ENCODE measurements at places on chromosomes 7 and 10. TPM values are rescaled to one million over a fixed set of nuclear protein-coding genes. Genes with fewer than 3 reads are reported as not detected.

- peaks cover 19% of the 10 kb centered on the region for H3K36me3 ChIP-seq
- no peaks in the 10 kb centered on the region for H3K27me3 ChIP-seq
- peak overlapping the region; percentile 93 for H3K4me3 ChIP-seq
- no peak for DNase-seq
These were observed 1.0 kb downstream of the OSBPL3 start for GRCh38 chr7:24978843-24979469.

MAP3K8 gene
- total RNA-seq = 18.5 TPM

- H3K4me3 ChIP-seq = no peak overlapping the region
- peaks cover 4% of the 10 kb centered on the region for H3K36me3 ChIP-seq
- no peak overlapping the region for H3K27ac ChIP-seq
- H3K27me3 ChIP-seq = no peaks in the 10 kb centered on the region
These were observed 6.4 kb downstream of the CYP3A7 start for GRCh38 chr7:99728615-99729014.

DNA sequence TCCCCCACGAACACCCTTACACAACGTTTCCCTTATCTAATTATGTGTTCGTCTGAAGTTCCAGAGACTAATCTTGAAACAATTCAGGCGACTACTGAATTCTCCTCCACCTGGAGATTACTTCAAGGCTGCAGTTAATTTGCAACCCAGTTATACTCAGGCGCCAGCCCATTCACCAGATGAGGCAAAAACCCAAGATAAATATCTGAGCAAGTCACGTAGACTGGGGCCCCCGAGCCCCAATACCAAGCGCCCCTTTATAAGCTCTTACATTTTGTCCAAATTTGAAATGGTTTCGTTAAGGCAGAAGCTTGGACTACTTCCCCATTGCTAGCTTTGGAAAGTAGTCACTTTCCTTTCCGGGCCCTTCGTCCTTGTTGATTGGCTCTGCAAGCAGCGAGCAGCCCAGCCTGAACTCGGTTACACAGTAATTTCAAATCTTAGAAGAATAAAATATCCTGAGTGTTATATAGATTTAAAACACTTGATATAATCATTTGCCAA is 1.2 kb downstream of the TPK1 start:
- H3K4me3 ChIP-seq = peak overlapping the region; percentile 98
- H3K36me3 ChIP-seq = peaks cover 30% of the 10 kb centered on the region
- peaks cover 37% of the 10 kb centered on the region for H3K4me1 ChIP-seq
- peak overlapping the region; percentile 99 for H3K27ac ChIP-seq

NIPSNAP2 gene
- 47.2 TPM for total RNA-seq

- H3K27me3 ChIP-seq = no peaks in the 10 kb centered on the region
- H3K4me3 ChIP-seq = no peak overlapping the region
- H3K36me3 ChIP-seq = peaks cover 15% of the 10 kb centered on the region
- no peak for DNase-seq
- H3K27ac ChIP-seq = no peak overlapping the region
These were observed 19.4 kb downstream of the ITGB1 start for GRCh38 chr10:32938554-32939061.

DNA sequence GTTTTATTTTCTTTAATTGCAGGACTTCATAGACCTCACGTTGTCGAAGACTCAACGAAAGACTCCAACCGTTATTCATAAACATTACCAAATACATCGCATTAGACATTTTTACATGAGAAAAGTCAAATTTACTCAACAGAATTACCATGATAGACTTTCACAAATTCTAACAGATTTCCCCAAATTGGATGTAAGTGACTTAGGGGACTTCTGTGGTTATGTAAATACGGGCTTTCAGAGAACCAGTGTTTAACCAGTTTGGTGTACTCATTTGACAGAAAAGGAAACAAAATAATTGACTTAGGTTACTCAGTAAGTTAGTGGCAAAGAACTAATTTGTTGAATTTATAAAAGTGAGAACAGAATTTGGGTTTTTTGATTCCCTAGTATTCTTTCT is 4.2 kb downstream of the GTPBP4 start:
- no peak overlapping the region for H3K4me3 ChIP-seq
- H3K36me3 ChIP-seq = peaks cover 66% of the 10 kb centered on the region
- DNase-seq = no peak
- no peaks in the 10 kb centered on the region for H3K27me3 ChIP-seq
- peaks cover 25% of the 10 kb centered on the region for H3K4me1 ChIP-seq

DNA sequence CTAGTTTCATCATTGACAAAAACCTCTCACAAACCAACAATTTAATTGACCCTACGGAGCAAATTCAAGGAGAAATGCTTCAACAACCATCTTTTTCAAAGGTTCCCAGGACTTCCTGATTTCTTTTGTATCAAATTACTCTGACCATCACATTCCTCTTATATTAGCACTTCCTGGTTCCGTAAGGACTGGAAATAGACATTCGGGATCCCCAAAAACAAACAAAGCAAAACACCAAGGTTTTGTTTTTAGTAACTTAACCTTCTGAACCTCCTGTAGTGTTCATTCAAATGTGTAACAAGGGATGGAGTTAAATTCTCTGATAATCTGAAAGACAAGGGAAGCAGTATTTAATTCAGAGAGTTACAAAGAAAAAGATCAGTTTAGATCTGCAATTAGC is 387.6 kb upstream of the NRP1 start:
- H3K36me3 ChIP-seq = no peaks in the 10 kb centered on the region
- H3K4me3 ChIP-seq = no peak overlapping the region

DNA sequence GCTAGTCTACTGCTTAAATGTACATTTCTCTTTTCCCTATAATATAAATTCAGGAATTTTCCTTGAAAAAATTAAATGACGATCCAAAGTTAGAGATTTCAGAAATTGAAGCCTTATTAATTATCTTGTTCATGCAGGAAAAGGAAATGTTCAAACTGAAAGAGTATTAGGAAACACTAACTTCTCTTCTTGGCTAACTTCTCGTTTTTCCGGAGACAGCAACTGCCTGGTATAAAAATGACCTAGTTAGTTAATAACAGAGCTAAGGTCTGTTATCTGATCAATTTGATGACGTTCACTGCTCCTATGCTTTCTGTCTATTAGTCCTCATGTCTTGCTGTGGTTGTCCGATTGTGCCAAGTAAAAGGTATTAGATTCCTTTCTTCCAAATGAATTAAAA is 212.5 kb downstream of the DGKB start:
- no peaks in the 10 kb centered on the region for H3K27me3 ChIP-seq
- no peak overlapping the region for H3K4me3 ChIP-seq
- H3K27ac ChIP-seq = no peak overlapping the region
- DNase-seq = no peak
- no peaks in the 10 kb centered on the region for H3K36me3 ChIP-seq

DNA sequence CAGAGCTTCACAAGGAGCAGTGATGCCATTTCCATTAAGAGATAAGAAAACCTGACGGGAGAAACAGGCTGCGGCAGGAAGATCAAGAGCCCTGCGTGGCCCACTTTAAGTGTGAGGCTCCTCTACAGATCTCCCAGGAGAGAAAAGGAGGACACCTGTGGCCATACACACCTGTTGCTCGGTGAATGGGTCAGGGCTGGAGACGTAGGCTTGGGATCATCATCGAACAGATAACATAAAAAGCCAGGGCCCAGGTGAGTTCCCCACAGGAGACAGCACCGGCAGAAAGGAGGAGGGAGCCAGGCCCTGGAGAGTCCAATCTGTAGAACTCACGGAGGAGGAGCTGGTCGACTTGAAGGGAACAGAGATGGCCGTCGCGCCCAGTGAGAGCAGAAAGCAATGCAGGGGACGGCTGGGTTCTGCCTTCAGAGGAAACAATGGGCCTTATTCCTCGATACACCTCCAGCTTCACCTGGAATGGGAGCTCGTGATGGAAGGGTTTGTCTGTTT is 556.8 kb downstream of the DNAJB6 start:
- no peak for DNase-seq
- no peaks in the 10 kb centered on the region for H3K27me3 ChIP-seq
- H3K27ac ChIP-seq = no peak overlapping the region
- peaks cover 14% of the 10 kb centered on the region for H3K4me1 ChIP-seq
- H3K36me3 ChIP-seq = no peaks in the 10 kb centered on the region

DNA sequence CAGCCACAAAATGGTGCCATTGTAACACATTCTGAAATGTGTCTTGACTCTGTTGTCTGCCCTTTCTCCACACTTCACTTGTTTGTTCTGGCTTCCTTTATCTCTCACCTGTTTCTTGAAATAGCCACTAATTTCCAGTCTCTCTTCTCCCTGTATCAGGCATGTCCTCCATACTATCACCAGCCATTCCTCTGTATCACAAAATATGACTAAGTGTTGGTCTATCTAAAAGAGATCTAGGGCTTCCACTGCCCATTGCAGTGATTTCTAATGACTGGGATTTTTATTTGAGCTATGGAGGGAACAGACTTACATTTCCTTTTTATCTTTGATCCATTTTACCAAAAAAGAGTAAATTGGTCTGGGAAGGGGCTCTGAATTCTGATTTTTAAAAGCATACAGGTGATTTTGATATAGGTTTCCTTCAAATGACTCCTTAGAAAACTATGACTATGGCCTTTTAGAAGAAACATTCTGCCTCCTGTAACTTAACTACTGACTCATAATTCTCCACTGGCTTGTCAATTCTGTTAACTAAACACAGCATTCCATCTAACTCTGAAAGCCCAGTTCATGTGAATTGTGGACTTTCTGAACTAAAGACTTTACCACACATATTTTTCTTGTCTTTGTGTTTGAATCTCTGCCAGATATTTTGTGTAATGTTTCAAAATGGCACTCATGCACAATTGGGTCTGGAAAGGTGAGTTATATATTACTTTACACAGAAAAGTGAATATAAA is 1121.4 kb downstream of the XPNPEP1 start:
- no peak for DNase-seq
- no peaks in the 10 kb centered on the region for H3K27me3 ChIP-seq
- no peak overlapping the region for H3K4me3 ChIP-seq
- no peaks in the 10 kb centered on the region for H3K36me3 ChIP-seq
- H3K4me1 ChIP-seq = no peaks in the 10 kb centered on the region

GRCh38 chr10:31668326-31668725 is 260.3 kb downstream of the ARHGAP12 start:
- no peak overlapping the region for H3K27ac ChIP-seq
- H3K4me1 ChIP-seq = no peaks in the 10 kb centered on the region
- no peaks in the 10 kb centered on the region for H3K36me3 ChIP-seq
- no peak overlapping the region for H3K4me3 ChIP-seq
- no peak for DNase-seq

INSYN2A gene
- total RNA-seq = not detected

DNA sequence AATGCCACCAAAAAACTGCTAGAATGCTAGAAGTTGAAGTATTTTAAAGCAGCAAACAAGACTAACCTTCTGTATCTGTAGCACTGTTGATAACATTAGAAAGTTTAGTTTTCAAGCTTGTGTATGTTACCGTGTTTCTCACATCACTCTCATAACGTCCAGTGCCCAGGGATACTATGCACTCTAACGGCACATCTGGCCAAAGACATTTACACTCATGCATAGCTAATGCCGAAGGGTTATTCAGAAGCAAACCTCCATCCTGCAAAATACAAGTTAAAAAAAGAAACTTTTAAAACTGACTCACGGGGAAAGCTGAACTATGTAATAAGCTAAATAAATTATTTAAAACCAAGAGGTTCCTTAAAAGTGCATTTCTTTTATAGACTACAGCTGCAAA is 22.9 kb upstream of the NRCAM start:
- peaks cover 5% of the 10 kb centered on the region for H3K36me3 ChIP-seq
- no peaks in the 10 kb centered on the region for H3K27me3 ChIP-seq
- no peak for DNase-seq
- H3K4me1 ChIP-seq = no peaks in the 10 kb centered on the region
- H3K27ac ChIP-seq = no peak overlapping the region
- no peak overlapping the region for H3K4me3 ChIP-seq

- peaks cover 28% of the 10 kb centered on the region for H3K27me3 ChIP-seq
- DNase-seq = no peak
- H3K27ac ChIP-seq = no peak overlapping the region
These were observed 177.9 kb downstream of the SKAP2 start for GRCh38 chr7:26686448-26686981.

DNA sequence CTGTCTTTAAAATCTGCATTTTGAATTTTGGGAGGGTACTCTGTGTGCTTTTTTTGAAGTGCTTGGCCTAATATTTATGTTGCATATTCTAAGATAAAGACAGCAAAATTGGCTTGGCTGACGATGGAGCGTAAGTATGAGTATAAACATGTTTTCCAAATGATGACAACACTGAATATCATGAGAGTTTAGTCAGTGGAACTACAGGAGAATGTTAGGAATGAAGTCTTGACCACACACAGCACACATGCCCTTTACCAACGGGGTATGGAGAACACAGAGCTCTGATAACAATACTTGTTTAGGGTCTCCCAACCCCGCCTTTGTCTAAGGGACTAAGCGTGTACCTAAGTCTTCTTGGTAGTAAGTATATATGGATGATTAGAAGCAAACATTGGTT is 253.9 kb upstream of the FZD8 start:
- H3K4me3 ChIP-seq = no peak overlapping the region
- no peaks in the 10 kb centered on the region for H3K27me3 ChIP-seq

GRCh38 chr10:115827231-115828009 is 445.6 kb downstream of the GFRA1 start:
- H3K27me3 ChIP-seq = no peaks in the 10 kb centered on the region
- H3K4me1 ChIP-seq = no peaks in the 10 kb centered on the region
- no peak overlapping the region for H3K27ac ChIP-seq
- H3K4me3 ChIP-seq = no peak overlapping the region

DNA sequence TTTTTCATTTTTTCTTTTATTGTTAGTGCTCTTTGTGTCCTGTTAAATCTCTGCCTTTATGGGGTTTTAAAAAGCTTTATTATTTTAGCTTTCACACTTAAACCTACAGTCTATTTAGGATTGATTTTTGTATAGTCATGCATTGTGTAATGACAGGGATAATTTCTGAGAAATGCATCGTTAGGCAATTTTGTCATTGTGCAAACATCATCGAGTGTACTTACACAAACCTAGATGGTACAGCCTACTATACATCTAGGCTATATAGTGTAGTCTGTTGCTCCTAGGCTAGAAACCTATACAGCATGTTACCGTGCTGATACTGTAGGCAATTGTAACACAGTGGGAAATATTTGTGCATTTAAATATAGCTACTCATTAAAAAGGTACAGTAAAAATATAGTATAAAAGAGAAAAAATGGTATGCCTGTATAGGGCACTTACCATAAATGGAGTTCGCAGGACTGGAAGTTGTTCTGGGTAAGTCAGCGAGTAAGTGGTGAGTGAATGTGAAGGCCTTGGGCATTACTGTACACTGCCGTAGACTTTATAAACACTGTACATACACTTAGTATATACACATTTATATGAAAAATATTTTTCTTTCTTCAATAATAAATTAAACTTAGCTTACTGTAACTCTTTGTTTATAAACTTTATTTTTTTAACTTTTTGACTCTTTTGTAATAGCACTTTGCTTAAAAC is 16.0 kb downstream of the UBE2D1 start:
- no peak overlapping the region for H3K27ac ChIP-seq
- no peak overlapping the region for H3K4me3 ChIP-seq
- H3K4me1 ChIP-seq = peaks cover 32% of the 10 kb centered on the region

GRCh38 chr7:158083526-158084310 is 503.9 kb downstream of the PTPRN2 start:
- no peak for DNase-seq
- H3K4me3 ChIP-seq = no peak overlapping the region
- no peaks in the 10 kb centered on the region for H3K4me1 ChIP-seq

DNA sequence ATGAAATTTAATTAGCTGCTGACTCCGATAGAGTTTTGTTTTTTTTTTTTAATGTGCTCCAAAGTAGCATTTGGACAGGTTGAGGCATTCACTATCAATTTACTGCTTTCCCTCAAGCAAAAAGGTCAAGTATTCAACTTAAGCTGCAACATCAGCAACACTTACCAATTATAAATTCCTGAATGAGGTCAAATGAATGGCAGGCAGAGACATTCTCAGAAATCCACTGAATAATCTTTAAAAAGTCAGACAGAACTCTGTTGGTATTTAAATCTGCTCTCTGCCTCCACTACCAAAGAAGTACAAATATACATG is 62.8 kb downstream of the GSAP start:
- peaks cover 51% of the 10 kb centered on the region for H3K4me1 ChIP-seq
- no peak overlapping the region for H3K4me3 ChIP-seq
- H3K27me3 ChIP-seq = no peaks in the 10 kb centered on the region
- peak overlapping the region; percentile 46 for H3K27ac ChIP-seq
- no peak for DNase-seq

GNG11 gene
- not detected for total RNA-seq
